Esophagus squamous epithelium (tissue), 5 donors: ENCODE measurements at places on chromosomes 13 and 19.
A peak's percentile ranks its signal among the peaks of the same experiment; 100 is the strongest.

DNA sequence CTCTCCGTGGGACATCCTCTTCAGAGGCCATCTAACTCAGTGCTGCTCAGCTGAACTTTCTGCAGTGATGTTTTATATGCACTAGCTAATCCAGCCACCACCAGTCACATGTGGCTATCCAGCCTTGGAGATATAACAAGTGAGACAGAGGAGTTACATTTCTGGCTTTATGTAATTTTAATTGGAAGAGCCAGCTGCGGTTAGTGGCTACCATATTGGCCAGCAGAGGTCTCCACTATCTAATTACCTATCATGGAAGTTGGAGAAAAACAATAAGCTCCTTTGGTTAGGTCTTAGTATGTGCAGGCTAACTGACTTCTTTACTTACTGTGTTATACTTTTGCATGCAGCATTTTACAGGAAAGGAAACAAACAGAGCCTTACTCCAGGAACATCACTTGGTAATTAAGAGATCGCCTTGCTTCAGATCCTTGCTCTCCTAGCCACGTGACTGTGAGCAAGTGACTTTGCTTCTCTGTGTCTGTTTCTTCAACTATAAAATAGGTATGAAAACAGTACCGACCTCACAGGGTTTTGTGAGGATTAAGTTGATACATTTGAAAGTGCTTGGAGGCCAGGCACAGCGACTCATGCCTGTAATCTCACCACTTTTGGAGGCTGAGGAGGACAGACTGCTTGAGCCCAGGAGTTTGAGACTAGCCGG is 1.6 kb upstream of the KLK10 start:
- no peak for DNase-seq

DNA sequence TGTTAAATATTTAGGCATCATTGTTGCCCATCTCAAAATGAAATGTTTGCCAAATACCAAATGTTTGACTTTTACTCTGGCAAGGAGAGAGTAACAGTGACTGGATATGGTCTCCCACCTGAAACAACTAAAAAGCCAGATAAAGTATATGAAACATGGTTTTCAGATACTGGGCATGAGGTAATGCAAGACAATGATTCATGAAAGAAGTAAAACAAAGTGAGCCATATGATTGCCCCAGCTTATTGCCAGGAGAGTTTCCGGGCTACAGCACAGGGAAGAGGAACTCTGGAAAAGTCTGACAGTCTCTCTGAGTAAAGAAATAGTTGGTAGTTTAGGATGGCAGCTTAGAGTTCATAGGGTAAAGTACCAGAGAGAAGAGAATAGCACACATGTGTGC is 354.6 kb downstream of the DNAJC15 start:
- DNase-seq, result no peak

DNA sequence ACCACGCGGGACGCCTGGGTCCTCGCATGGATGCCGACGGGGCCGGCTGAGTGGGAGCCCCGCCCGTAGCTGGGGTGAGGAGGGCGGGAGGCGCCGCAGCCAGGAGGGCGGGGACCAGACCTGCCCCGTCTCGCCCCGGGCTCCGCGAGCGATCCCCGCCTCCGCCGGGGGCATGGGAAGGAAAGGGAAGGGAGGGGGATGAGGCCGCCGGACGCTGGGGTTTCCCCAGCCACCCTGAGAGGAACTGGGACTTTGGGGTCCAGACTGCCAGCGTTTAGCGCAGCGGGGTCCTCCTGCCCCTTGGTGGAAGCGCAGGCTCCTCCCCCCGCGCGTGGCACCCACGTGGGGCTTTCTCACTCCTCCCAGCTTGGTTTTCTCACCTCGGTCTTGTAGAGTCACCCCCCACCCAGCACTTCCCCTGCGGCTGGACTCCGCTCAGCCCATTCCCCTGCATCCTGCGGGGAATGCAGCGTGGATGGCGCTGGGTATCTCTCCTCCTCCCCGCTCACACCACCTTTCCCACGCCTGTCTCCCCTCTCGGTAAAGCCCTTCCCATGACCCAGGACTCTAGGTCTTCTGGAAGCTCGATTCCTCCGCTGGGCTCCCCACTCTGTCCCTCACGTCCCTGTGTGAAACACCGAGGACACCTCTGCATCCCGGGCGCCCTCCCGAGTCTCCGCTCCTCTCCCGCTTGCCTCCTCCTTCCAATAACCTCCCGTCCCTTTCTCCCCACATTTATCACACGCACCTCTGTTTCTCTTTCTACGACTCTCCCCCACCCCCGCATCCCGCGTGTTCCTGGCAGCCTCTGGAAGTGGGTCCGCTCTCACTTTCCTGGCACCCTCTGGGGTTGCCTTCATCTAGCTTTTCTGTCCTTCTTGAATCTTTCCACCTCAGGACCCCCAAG is 2.1 kb downstream of the TGFB1 start:
- DNase-seq, result peak; percentile 39

GRCh38 chr19:18985257-18985656 is 44.2 kb upstream of the HOMER3 start:
- no peak for DNase-seq

GRCh38 chr19:32339988-32340874 is 5.2 kb upstream of the ZNF507 start:
- no peak for DNase-seq

DNA sequence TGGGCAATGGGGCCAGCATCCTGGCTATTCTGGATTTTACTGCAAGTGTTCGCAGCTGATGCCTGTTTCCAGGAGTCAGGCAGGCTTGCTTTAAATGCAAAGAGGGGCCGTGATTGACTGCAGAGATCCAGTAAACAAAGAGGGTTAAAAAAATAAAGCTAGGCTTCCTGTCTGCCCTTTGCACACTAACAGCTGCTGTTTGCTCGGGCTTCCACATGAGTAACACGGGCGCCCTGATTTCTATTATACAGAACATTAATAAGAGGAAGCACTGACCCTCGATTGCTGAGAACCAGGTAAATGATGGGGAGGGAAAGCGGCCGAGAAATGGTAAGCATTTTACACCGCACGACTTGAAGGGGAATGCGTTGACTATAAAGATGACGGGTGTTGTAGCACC is 254.2 kb upstream of the ZNF507 start:
- no peak for DNase-seq

DNA sequence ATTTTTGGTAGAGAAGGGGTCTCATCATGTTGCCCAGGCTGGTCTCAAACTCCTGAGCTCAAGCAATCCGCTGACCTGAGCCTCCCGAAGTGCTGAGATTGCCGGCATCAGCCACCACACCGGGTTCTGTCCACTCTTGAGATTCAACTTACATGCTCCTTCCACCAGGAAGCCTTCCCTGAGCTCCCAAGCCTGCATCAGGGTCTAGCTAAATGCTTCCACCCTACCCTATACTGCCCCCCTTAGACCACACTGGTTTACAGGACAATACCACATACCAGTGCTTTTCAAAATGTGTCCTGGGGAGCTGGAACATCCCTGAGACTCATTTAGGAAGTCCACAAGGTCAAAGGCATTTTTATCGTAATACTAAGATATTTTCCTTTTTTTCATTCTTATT is 15.1 kb upstream of the CACNG8 start:
- DNase-seq, result no peak

DNA sequence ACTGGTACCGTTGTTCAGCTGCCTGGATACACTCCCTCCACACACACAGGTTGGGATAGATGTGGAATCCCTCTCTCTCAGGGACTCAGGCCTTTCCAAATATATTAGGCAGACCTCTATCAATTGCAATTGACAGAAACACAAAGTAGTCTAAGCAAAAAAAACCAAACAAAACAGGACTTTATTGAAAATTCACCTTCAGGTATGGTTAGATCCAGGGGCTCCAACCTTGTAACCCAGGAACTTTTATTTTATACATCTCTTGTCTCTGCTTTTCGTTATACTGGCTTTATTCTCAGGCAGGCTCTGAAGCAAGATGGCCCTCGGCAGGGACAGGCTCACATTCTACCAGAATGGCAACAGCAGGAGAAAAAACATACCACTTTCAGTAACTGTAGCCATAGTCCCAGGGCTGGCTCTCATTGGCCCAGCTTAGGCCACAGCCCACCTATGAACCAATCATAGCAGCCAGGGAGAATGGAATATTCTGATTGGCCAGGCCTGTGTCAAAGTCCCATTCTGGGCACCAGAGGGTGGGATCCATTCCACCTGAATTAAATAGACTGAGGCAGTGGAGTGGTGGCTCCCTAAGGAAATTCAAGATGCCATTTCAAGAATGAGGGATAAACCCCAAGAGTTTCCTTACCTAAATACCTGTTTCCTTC is 13.1 kb upstream of the CEACAM19 start:
- DNase-seq, result no peak

DNA sequence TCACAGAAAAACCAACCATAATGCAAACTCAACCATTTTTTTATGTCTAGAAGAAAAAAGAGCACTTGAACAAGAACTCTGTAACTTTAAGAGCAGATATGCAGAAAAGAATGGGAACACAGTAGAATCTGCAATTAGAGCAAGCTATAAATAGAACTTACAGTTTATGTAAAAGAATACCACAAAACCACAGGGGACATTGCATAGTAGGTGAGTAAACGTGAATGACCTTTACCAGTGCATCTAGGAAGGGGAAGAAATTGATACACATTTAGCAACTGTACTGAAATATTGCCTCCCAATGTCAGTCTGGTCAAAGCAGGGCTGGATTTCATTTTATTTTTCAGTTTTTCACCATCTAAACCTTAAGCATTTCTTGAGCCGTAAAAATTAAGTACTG is 242.2 kb upstream of the EDNRB start:
- DNase-seq, result no peak

DNA sequence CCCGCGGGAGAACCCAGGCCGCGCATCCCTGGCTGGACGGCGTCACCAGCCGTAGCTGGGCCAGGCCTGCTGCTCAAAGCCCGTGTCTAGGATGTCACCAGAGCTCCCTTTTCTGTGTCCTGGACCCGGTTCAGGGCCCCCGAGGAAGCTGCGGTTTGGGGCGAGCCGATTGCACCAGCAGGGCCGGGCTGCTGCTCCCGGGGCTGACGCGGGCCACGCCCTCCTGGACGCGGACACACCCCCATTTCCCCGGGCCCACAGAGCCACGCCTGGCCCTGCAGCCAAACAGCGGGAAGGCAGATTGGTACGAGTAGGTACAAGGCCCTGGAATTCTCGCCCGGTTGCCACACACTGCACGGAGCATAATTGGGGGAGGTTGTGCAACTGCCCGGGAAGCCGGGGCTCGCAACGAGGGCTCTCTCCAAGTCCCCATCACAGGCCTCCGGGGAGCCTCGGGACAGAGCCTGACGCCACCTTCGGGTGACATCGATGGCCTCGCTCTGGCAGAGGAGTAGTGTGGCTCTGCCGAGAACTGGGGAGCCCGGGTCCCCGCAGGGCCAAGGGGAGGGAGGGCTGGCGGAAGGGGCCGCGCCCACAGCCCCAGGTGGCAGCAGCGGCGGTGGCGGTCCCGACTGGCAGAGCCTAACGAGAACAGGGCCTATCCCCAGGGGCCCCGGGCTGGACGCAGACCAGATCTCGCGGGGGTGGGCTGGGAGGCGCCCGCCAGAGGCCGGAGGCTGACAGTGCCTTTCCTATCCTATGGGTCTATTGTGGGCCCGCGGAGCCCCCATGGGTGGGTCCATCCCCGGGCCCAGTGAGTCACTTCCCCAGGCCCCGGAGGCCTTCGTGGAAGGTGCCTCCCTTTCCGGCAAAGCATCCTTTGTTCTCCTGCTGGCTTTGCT is 23.5 kb downstream of the KCTD15 start:
- DNase-seq, result no peak

- no peak for DNase-seq
Observed at GRCh38 chr13:74006666-74007065, 127.5 kb downstream of the KLF12 start.

- DNase-seq, result no peak
Observed at GRCh38 chr19:37572203-37572602, 22.4 kb downstream of the ZNF571 start.

DNA sequence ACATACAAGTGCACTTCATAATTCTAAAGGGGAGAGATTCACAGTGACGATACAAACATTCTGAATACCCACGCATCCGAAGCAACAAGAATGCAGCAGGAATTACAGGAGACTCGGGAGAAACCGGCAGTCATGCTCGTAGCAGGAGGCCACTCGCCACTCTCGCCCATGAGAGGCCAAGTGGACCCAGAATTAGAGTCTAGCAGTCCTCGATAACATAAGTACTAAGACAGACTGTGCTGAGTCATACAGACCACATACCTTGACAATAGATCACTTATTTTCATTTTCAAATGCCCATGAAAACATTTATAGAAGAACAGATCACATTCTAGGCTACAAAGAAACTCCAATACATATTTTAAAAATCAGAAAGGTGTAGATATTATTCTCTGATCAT is 299.1 kb upstream of the TSHZ3 start:
- DNase-seq, result no peak

- DNase-seq, result no peak
Observed at GRCh38 chr19:18333680-18334079, 6.7 kb upstream of the PGPEP1 start.

GRCh38 chr13:25473864-25474263 is 102.1 kb downstream of the ATP8A2 start:
- DNase-seq, result no peak

DNA sequence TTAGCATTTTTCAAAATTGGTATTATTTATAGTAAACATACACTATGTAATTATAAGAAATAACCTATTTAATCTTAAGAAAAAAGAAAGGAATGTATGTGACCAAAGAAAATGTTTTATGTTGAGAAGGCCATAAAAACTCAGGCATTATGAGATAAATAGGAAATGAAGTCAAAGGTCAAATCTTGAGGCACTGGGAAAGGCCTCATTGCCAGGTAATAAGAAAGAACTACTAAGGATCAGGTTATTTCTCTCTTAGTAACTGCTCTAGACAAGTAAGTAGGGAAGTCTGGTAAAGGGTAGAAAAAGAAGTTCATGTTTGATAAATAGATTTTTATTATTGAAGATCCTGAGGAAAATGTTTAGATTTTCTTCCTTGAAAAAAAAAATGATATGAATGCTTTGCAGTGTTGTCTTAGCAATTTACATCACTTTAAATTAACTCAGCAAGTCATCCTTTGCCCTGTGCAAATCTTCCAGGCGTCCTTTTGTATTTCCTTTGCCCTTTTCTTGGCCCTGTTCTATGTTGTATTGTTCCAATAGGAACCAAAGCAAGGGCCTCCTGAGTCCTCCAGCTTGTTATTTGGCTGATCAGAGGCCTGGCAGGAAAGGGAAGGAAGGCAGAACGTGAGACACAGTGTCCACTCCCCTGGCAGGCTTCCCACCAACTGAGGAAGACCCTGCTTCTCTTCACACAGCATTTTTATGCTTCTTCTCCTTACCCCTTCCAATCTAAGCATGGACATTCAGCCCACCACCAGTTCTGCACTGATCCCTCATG is 260.4 kb upstream of the MIR17HG start:
- DNase-seq, result no peak

- no peak for DNase-seq
Observed at GRCh38 chr13:97233499-97233898, 11.4 kb downstream of the MBNL2 start.

- DNase-seq, result no peak
Observed at GRCh38 chr19:29515233-29515619, 10.6 kb upstream of the VSTM2B start.

GRCh38 chr19:47324502-47324901 is 7.5 kb upstream of the C5AR2 start:
- no peak for DNase-seq

DNA sequence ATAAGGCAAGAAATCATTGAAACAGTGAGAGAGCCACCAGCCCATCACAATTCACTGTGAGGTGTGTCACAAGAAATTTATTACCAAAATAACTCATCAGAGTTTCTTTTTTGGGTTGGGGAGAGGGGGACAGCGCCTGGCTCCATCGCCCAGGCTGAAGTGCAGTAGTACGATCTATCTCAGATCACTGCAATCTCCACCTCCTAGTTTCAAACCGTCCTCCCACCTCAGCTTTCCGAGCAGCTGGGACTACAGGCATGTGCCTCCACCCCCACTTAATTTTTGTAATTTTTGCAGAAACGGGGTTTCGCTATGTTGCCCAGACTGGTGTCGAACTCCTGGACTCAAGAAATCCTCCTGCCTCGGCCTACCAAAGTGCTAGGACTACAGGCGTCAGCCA is 3.6 kb downstream of the IFNL1 start:
- DNase-seq, result no peak
